Epithelial cell of proximal tubule (primary cell): ENCODE measurements at places on chromosomes 12 and 14.

GRCh38 chr12:49287876-49288275, 7.1 kb upstream of the PRPH start:
- no peak for DNase-seq

DNA sequence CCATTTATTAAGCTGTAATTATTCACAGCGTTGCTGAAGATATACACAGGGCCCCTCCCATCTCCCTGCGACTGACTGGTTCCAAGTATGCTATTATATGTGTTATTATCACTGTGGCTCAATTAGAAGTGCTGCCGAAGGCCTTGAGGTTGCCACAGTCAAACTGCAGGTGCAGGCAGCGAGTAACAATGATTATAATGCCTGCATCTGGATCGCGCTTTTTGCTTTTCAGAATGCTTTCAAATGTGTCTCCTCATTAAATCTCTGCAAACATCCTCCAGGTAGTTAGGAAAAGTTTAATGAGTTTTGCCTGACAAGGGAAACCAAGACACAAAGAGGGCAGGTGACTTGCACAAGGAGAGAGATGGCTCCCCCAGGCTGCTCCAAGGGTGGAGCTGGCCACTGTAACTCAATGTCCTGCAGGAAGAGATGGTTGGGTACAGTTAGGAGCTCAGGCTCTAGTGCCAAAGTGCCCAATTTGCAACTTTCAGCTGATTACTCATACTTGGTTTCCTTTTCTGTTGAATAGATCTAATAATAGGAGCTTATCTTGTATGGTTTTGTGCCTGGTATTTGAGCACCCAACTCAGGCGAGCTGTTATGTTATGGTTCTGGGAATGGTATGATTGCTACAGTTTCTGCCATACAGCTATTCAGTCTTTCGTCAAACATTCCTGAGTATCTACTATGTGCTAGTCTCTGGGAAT, 1.7 kb upstream of the SYNE3 start:
- DNase-seq, result no peak

DNA sequence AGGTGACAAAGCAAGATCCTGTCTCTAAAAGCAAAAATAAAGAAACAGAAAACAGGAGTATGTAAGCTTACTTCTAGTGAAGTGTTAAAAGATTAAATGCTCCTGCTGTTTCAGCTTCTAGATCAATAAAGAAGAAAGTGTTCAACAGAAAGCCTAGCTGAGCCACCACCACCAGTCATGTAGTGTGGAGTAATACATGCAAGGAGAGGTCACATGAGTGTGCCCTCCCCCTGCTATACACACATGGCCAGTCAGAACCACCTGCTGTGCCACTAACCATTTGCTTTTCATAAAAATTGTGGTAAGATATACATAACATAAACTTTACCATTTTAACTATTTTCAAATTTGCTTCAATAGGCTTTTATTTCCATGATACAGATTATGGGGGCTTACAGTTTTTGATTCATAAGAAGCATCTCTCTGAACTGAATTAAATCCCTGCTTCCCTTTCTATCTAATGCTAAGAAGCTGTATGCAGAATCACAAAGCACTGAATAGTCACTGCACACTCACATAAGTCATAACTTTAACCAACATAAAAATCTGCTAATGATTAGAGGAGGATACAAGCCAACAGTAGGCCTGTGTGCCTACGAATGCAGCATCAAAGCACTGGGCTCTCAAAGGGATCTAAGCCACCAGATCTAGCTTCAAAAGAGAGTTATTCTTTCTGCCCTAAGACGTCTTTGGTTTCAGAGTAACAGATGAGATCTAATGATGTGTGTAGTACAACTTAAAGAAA, 515.5 kb downstream of the C12orf50 start:
- no peak for DNase-seq

GRCh38 chr12:69298947-69299346, 49.2 kb upstream of the LYZ start:
- no peak for DNase-seq

DNA sequence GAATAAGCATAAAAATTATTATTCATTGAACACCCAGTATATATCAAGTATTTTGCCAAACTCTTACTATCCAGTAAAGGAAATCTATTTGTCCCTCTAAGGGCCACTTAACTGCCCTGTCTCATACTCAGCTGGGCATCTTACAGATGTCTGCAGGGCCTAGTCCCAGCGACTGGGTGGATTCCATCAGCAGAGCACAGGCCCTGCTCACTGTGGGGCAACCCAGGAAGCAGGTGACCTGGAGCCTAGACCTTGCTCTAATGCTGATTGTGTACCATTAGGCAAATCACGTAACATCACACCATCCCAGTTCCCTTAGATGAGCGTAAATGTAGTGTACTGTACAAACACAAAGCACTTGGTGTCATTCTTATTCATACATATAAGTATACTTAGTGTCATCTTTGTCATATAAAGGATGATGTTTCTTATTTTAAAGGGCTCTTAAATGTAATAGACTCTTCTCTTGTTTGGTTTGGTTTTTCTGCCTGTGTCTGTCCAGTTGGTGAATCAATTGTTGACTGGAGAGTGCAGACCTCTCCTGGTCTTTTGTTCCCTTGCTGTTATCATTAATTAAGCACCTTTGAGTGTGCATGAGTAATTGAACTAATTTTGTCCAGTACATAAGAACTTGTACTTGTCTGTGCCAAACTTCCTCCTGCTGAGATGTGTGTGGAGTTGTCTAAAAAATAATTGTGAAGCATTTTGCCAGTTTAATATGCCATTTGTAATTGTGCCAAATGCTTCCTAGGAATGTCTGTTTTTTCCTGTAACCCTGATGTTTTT, 49.3 kb downstream of the RAB35 start:
- no peak for DNase-seq

DNA sequence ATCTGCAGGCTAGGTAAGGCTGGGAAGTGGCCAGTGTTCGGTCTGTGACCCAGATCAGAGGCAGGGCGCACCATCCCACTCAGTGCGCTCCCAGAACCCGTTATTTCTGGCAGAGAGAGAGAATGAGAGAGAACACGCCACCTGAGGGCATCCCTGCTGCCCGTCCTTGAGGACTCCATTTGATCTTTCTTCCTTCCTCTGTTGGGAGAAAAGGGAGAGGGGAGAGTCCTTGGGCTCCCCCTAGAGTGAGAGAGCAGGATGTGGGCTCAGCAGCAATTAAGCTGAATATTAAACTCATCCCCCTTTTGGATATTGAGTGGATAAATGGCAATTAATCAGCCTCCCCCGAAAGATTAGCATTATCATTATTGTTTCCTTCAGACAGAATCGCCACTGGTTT, 70.6 kb downstream of the IFT43 start:
- DNase-seq, result no peak

DNA sequence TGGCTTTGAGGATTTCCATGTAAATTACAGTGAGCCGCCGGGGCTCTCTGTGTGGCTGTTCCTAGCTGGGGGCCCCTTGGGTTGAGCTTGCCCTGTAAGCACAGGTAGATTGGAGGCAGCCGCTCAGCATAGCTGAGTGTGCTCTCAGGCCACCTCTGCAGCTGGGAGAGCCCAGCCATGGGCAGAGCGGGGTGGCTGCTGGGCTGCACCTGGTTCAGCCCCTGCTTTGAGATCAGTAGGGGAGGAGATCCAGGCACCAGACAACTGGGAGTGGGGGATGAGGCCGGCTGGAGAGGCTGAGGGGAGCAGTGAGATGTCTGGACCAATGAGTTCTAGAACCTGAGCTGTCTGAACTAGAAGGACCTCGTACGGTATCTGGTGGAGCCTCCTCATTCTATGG, 44.8 kb downstream of the CACNA1C start:
- no peak for DNase-seq

GRCh38 chr12:66538970-66539369, 139.9 kb downstream of the GRIP1 start:
- peak; percentile 18 for DNase-seq

DNA sequence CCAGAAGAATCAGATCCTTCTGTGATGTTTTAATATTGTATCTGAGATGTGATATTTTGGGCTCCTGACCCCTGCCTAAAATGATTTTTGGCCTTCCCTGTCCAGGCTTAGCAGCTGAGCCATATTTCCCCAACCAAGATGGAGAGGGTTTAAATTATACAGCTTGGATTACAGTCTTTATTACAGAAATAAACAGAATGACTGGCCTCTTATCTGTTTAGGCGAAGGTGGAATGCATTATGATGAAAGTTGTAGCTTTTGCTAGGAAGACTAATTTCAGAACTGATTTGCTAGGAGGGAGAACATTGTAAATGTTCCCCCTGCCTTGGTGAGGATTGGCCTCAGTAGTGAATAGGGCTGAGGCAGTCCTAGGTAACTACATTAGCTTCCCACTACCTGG, 23.3 kb downstream of the BMAL2 start:
- DNase-seq, result no peak
